ENCODE measurements at places on chromosomes 7 and 10.

GRCh38 chr7:112271162-112271561 lies 64.7 kb downstream of the ZNF277 start:
- DNase-seq = no peak

GRCh38 chr7:114929570-114929969 lies 7.7 kb downstream of the MDFIC start:
- DNase-seq = no peak

DNA sequence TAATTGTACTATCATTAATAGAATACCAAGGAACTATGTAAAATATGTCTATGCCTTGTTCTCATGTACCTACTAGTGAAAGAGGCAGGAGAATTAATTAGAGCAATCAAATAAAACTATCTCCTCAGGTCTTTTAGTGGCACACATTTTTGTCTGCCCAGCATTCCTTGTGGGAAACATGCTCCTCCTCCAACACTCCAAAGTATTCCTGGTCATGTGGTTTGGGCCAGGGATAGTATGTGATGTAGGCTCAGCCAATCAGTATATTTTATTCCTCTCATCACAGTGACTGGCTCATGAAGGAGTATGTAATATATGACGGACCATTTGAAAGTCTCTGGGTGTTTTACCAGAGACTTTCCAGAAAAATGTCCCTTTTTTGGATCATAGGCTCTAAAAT lies 16.7 kb upstream of the SYPL1 start:
- no peak for DNase-seq

DNA sequence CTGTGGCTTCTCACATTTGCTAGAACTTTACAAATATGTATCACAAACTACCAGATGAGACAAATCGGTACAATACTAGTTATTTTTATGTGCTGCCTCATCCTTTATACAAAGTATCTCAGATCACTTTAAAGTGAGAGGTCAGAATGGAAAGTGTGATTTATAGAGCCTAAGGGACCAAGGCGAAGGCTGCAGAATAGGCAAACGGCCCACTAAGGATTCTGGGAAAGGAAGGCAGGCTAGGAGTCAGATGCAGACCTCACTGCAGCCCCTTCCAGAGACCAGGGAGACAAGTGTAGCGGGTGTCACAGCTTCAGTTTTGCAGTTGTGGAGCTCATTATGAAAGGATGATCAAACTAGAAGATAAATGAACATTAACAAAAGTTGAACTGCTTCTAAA lies 190.6 kb downstream of the HIBADH start:
- no peak for DNase-seq

DNA sequence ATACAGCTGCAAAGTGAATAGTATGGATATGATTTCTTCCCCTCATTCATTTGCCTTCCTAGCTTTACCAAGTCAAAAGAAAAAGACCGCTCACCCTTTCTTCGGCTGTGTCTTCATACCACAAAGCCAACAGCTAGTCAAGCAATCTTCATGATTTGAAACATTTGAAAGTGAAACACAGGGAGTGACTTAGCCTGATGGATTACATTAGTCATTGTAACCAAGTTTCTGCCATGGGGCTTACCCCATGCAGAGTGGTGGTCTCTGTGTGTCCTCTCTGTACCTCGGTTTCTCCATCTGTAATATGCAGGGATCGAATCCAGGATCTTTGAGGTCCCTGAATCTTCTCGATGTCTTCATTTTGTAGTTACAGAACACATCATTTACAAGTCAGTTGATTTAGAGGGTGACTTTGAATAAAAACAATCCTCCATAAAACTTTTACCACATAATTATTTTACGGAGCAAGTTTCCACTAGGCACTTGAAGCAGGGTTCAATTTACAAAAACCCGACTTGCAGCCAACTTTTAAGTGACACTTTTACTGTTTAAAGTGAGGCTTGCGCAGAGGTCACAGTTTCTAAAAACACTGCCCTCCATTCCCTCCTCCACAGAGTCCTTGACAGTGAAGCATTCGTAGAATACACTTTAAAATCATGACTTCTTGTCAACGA lies 2.2 kb upstream of the LGI1 start:
- DNase-seq = no peak

DNA sequence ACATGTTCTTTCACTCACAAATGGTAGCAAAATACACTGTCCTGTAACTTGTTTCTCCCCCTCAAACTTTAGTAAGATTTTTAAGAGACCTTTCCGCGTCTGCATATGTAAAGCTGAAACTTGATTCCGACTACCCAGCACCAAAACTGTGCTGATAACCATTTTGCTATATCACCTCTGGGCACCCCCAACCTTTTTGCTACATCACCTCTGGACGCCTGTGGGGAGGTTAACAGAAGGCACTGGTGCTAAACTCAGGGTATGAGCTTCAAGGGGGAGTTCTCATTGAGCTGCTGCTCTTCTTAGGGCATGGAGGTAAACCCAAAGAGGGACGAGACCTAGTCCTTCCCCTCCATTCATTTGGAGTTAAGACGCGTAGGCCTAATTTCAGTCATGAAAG lies 67.6 kb upstream of the NFE2L3 start:
- no peak for DNase-seq
